Psoas muscle (tissue), 8 donors: ENCODE measurements at places on chromosomes 5 and 9. TPM values are rescaled to one million over a fixed set of nuclear protein-coding genes. Genes with fewer than 3 reads are reported as not detected.

FBN2 gene
- total RNA-seq: 0.46 TPM

ZNF622 gene
- total RNA-seq: 18.9 TPM

DNA sequence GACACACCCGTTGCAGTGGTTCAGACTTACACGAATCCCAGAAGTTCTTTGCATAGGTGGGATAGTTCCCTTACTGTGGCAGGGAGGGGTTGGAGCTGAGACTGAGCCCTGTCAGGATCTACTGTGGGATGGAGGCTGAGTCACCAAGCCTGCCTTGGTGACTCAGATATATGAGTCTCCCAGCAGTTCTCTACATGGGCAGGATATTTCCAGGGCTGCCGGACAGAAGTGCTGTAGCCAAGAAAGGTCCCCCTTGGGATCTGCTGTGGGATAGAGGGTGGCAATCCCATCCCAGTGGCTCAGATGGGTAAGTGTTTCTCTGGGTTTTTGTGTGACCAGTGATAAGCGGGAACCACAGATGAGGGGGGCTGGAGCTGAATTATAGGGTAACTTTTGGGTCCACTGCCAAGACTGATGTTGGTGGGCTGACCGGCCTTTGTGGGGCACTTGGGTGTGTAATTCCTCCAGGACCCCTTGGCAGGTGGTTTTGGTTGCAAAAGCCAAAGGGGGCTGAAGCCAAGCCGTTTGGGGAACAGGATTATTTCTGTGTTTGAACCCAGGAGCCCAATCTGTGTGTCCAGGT, 18.7 kb downstream of the XRCC4 start:
- no peak for DNase-seq

IFNA21 gene
- total RNA-seq: not detected

DNA sequence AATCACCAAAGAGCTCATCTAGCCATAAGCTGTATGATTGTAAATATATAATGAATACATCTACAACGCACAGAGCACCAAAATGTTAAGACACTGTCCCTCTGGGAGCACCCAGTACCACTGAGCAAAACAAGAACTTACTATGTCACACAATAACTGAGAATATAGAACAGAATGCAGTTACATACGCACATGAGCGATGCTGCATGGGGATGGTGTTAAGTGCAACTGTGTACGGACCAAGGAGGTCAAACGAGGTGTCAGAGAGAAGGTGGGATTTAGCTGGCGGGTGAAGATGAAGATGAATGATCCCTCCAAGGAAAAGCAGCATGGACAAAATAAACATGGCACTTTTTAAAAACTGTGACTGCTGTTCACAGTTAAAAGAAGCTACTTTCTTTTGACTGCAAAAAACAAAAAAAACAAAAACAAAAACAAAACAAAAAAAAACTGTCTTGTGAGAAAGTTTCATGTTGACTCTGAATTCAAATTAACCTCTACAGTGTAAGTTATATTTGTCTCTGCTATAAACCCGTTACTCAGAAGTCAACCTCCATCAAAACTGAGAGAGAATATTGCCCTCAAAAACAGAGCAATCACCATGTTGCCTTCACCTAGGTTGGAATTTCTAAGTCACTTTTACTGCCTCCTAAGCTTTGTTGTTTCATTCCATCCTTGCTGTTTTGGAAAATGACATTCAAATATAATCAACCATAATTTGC, 169.6 kb upstream of the GNA14 start:
- no peak for DNase-seq

- no peak for DNase-seq
These were observed 5.1 kb downstream of the SECISBP2 start for GRCh38 chr9:89323390-89323789.

GRCh38 chr5:148011398-148012137, 52.2 kb upstream of the SPINK5 start:
- DNase-seq: no peak

MEGF10 gene
- total RNA-seq: 10.2 TPM

DNA sequence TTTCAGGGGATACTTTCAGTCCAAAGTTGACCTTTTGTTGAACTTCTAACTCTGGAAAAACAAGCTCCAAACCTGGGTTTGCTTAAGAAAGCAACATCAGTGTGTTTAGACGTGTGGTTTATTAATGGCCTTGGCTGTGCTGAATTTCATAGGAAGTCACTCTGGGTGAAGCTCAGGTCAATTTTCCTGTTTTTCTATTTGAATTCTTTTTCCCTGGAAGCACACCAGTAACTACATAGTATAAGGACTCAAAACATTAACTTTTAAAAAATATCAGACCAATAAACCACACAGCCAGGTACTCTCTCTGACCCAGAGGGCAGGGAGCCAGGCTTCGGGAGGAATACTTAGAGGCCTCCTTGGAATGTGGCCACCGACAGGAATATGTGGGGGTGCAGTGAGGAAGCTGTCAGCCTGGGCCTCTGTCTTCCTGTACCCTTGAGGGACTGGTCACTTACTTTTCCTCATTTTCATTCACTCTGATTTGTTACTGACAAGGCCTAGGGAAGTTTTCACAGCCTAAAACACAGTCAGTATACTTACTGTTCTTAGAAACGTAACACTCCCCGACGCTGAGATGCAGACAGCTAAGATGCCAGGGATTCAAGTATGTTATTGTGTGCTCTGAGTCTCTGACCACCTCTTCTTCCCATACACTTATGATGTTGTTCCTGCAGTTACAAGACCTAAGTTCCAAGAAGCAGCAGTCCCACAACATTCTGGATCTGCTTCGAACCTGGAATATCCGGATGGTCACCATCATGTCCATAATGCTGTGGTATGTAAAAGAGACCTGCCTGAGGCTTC, 18.9 kb downstream of the SLC22A5 start:
- no peak for DNase-seq

GRCh38 chr5:151738125-151738848, 20.1 kb downstream of the ATOX1 start:
- no peak for DNase-seq

GARIN3 gene
- total RNA-seq: not detected

OBP2B gene
- total RNA-seq: not detected

- DNase-seq: peak; percentile 41
These were observed 9.7 kb upstream of the MEF2C start for GRCh38 chr5:88892669-88893068.

DNA sequence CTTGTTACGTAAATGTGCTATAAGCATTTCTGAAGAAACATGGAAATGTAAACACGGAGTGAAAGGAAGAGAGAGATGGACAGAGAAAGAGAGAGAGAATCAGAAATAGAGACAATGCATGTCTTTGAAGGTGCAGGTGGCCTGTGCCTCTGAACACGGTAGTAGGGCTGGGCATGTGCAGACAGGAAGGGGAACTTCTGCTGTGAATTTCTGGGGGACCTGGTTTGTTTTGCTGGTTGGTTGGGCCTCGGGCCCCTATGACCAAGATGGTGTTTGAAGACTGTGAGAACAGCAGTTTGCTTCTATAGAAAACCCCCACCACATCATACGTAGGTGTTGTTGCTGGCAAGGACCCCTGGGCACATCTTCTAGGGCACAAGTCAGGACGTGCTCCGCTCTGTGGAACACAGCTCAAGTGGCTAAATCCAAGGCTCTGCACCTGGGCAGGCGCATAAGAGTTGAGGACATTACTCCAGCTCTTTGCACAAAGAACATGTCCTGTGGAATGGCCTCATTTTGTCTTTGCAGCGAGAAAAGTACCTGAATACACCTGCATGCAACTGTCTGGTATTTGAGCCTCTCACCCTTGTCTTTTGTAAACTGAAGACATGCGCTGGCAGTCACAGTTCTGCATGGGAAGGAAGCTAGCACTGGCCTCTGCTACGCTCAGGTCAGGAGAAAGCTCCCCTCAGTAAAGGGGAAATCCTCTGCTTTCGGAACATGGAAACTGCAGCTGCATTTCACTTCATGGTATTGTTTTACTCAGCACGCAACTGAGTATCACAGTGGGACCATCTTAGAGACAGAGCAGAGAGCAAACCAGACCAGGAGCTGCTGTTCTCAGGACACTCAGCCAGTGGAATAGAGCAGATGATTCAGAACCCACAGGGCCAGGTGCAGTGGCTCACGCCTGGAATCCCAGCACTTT, 2.7 kb downstream of the OR2V2 start:
- no peak for DNase-seq

- no peak for DNase-seq
These were observed 211.5 kb upstream of the TARS1 start for GRCh38 chr5:33229216-33229615.

GRCh38 chr5:37839407-37840052, at the start of gene GDNF:
Gene GDNF, minus strand, starts transcription at chr5:37840041. Its CDS starts 5,245 bp downstream, at chr5:37834796.
- DNase-seq: peak; percentile 52

DNA sequence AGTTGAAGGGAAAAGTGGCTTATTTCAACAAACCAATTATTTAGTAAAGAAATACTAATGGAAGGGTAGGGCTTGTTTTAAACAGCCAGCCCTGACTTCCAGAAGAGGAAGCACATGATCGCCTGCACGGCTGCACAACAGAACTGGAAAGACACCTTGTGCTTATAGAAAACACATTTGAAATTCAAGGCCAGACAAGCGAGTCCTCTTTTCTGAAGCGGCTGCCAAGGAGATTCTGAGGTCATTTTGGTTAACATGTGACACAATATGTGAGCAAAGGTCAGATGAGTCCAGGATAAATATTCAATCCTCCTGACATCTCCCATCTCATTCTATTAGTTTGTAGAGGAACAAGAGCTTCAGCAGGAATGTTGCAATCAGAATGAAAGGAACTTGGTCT, 461.4 kb upstream of the ST8SIA4 start:
- DNase-seq: no peak

GRCh38 chr5:80915716-80916115, 44.4 kb upstream of the RASGRF2 start:
- DNase-seq: no peak

GABRA1 gene
- total RNA-seq: not detected

POU4F3 gene
- total RNA-seq: not detected

TMC1 gene
- not detected for total RNA-seq

GRCh38 chr5:34591723-34592122, 64.4 kb upstream of the RAI14 start:
- DNase-seq: no peak

- DNase-seq: peak; percentile 42
These were observed 44.2 kb downstream of the SARDH start for GRCh38 chr9:133693703-133694529.

GRCh38 chr5:174503461-174504265, 220.7 kb upstream of the MSX2 start:
- DNase-seq: no peak

DNA sequence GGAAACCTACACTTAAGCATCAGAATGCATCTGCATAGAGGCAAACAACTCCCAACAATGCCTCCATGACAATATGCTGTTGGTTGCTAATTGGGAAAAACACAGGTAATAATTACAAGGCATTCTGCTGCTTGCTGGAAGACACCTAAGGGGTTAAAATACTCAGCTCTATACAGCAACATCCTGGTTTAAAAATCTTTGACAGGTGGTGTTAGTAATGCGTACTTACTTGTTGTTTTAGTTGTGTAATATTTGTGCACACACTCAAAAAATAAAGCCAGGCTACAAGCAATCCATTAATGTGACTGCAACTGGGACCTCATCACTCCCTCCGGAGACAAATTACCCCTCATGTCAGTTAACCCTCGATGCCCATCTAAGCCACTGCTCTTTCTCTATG, 126.3 kb upstream of the ELL2 start:
- DNase-seq: no peak

- no peak for DNase-seq
These were observed 60.4 kb upstream of the RGMB start for GRCh38 chr5:98713027-98713426.

GRCh38 chr9:72912476-72913381, 40.1 kb downstream of the ALDH1A1 start:
- no peak for DNase-seq

LCN15 gene
- not detected for total RNA-seq

DNA sequence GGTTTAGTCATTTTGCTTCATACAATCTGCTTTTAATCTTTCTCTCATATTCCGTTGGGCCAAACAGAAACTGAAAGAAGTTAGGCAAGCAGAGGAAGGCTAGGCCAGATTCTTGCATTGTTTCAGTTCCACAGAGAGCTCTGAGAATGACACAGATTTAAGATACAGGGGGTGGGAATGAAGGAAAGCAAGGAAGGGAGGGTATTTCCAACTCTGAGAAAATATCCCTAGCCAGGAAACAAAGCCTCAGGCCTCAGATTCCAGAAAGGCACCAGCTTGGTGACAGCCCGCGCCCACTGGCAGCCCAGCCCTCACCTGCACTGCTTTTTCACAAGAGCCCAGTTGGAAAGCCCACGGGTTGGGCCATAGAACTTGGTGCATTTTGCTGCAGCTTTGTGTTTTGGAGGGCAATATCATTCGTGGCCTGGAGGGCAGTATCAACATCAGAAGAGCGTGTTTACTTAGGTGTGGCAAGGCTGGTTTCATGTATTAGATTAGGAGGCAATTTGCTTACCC, 63.5 kb downstream of the ENC1 start:
- DNase-seq: no peak

GRCh38 chr5:16411235-16411634, 54.4 kb downstream of the ZNF622 start:
- DNase-seq: no peak

- no peak for DNase-seq
These were observed 365.4 kb upstream of the IRX1 start for GRCh38 chr5:3230254-3230653.

KCNMB1 gene
- total RNA-seq: 0.12 TPM

DNA sequence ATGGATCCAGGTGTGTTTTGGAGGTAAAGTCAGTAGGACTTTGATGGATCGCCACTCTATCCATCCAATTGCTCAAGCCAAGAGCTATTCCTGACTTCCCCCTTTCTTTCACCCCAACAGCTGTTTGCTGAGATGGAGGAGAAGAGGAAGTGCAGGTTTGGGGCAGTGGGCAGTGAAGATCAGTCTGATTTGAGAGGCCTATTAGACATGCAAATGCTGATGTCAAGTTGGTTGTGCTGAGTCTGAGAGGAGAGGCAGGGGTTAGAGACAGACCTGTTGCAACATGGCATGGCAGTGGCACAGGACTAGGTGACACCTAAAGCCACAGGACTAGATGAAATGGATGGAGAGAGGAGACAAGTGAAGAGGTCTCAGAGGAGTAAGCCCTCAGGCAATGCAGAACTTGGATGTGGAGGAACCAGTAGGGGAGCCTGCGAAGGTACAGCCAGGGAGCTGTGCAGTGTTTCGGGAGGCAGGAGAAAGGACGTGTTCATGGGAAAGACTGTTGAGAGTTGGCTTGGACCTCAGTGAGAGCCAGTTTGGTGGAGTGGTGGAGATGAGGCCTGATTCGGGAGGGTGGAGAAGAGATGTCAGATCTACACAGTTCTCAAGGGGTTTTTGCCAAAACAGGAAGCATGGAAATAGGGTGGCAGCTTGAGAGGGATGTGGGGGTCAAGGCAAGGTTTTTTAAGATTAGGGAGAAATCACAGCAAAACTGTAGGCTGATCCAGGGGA, 175.0 kb downstream of the MACROH2A1 start:
- DNase-seq: no peak
